Small intestine (tissue), 16 donors: ENCODE measurements at places on chromosomes 4 and X. TPM values are rescaled to one million over a fixed set of nuclear protein-coding genes. Genes with fewer than 3 reads are reported as not detected.

DNA sequence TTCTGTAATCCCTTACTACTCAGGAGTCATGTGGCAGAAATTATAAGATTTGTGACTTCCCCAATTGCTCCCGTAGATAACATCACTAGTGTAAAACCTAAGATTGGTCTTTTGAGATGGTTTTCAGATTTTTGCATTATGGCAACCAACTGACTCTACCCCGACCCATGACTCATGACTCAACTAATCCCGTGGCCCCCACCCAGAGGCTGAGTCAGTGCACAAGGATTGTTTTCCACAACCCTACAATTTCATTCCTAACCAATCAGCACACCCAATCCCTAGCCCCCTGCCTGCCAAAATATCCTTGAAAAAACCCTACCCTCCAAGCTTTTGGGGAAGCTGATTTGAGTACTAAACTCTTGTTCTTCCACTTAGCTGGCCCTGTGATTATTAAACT, 109.4 kb upstream of the FAM9C start:
- H3K4me3 ChIP-seq = no peak overlapping the region
- H3K36me3 ChIP-seq = no peaks in the 10 kb centered on the region
- peaks cover 6% of the 10 kb centered on the region for H3K4me1 ChIP-seq
- no peak for DNase-seq
- no peaks in the 10 kb centered on the region for H3K27me3 ChIP-seq
- H3K27ac ChIP-seq = no peak overlapping the region

Gene RIPPLY1
- polyA plus RNA-seq = 0.40 TPM

Gene CCDC158
- not detected for polyA plus RNA-seq

DNA sequence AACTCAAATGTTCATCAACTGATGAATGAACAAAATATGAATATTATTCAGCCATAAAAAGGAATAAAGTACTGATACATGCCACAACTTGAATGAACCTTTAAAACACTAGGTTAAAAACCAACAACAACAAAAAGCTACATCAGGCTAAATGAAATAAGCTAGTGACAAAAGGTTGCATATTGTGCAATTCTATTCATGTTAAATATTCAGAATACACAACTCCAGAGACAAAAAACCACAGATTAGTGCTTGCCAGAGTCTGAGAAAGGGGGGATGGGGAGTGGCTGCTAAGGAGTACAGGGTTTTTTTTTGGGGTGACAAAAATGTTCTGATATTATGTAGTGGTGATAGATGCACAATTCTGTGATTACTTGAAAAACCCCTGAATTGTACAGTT, 58.5 kb downstream of the HAUS3 start:
- H3K4me3 ChIP-seq = no peak overlapping the region
- DNase-seq = no peak
- no peaks in the 10 kb centered on the region for H3K4me1 ChIP-seq
- no peak overlapping the region for H3K27ac ChIP-seq

Gene PCDH19
- not detected for polyA plus RNA-seq

Gene SH3TC1
- polyA plus RNA-seq = 0.45 TPM

DNA sequence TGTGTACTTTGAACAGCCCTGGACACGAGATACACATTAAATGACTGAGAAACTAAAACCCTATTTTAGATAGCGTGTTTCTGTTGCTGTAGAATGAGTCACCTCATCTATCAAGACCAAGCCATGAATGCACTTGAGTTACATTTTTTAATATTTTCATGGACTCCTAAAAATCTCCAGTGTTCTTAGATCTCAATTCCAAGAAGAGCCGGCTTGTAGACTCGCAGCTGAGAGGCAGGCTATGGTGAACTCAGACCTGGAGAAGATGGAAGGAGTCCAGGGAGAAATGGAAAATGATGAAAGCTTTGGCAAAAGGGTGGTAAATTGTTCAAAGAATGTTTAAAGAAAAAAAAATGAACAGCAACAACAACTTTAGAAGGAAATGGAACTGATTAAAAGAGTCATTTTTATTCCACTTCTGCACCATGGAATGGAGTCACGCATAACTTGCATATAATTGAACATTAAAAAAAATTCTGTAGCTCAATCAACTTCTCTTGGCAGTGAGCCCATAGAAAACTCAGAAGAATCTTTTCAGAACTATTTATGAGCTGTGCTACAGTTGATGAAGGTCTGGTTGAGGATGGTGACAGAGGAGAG, 129.8 kb downstream of the MXRA5 start:
- DNase-seq = no peak
- no peak overlapping the region for H3K27ac ChIP-seq
- H3K36me3 ChIP-seq = no peaks in the 10 kb centered on the region
- H3K4me3 ChIP-seq = no peak overlapping the region
- no peaks in the 10 kb centered on the region for H3K4me1 ChIP-seq

DNA sequence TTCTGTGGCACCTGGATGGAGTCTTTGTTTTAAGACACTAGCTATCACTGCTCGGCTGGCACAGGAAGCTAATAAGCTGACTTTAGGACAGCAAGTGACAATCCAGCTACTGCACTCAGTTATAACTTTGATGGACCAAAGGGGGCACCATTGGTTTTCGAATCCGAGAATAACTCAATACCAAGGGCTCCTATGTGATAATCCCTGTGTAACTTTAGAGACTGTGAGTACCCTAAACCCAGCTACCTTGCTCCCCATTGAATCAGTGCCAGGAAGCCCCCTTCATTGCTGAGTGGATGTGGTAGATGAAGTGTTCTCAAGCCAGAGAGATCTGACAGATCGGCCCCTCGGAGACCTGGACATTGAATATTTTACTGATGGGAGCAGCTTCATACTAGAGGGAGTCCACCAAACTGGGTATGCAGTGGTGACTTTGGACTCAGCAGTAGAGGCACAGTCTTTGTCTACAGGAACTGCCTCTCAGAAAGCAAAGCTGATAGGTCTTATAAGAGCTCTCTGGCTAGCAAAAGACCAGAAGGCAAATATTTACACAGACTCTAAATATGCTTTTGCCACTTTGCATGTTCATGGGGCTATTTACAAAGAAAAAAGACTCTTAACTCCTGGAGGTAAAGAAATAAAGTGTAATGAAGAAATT, 35.5 kb upstream of the UGT2B7 start:
- H3K36me3 ChIP-seq = no peaks in the 10 kb centered on the region
- no peak overlapping the region for H3K4me3 ChIP-seq
- H3K4me1 ChIP-seq = peaks cover 11% of the 10 kb centered on the region
- H3K27ac ChIP-seq = no peak overlapping the region
- H3K27me3 ChIP-seq = no peaks in the 10 kb centered on the region

Gene BEX4
- polyA plus RNA-seq = 5.6 TPM

GRCh38 chr4:76955182-76955581, 5.6 kb downstream of the SEPTIN11 start:
- no peak overlapping the region for H3K27ac ChIP-seq
- no peaks in the 10 kb centered on the region for H3K27me3 ChIP-seq
- DNase-seq = no peak

- no peak overlapping the region for H3K27ac ChIP-seq
- H3K4me1 ChIP-seq = no peaks in the 10 kb centered on the region
- no peak for DNase-seq
- H3K27me3 ChIP-seq = no peaks in the 10 kb centered on the region
Measured at GRCh38 chr4:123696687-123697086, 300.1 kb downstream of the SPRY1 start.

DNA sequence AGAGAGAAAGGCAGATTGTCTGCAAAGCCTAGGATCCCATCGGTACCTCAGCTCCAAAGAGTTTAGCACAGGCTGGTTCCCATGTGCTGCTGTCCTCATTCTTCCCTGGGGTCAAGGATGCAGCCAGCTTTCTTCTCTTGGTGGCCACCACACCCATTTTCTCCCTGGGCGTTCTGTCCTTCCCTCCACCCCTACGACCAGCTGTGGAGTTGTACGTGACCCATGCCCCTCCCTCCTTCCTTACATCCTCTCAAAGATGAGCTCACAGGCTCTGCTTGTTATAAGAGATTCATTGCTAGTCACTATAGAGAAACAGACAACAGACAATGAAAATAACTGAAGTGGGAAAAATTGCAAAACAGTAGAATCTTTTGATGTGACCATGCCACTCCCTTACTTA, 74.0 kb upstream of the KLF3 start:
- DNase-seq = no peak
- H3K27me3 ChIP-seq = no peaks in the 10 kb centered on the region
- H3K36me3 ChIP-seq = no peaks in the 10 kb centered on the region
- H3K27ac ChIP-seq = no peak overlapping the region

- H3K4me3 ChIP-seq = no peak overlapping the region
- no peak overlapping the region for H3K27ac ChIP-seq
Measured at GRCh38 chr4:574346-575161, 1.5 kb downstream of the TMEM271 start.

DNA sequence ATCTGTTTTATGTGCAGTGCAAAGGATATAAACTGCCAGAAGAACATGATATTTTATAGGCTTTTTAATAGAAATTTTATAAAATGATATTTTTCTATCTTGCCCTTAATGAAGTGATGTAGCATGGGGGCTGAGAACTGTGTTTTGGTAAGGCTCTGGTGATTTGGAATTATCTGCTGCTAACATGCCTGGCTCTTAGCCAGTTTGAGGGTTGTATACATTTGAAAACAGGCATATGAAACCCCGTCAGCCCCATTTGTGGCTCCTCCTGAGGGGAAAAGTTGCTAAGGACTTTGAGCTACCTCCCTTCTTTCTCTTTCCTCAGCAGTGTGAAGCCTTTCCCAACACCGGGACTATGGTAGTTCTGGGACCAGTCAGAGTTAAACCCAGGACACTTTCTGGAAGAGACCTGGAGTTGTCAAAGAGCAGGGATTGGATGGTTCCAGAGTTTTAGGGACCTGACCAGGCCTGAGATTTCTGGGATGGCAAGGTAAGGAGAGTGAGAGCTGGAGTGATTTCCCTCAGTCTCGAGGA, 4.7 kb downstream of the SFRP2 start:
- H3K27ac ChIP-seq = no peak overlapping the region
- H3K36me3 ChIP-seq = no peaks in the 10 kb centered on the region

- no peak for DNase-seq
- H3K4me1 ChIP-seq = no peaks in the 10 kb centered on the region
- H3K4me3 ChIP-seq = no peak overlapping the region
- H3K27me3 ChIP-seq = no peaks in the 10 kb centered on the region
- H3K36me3 ChIP-seq = no peaks in the 10 kb centered on the region
Measured at GRCh38 chr4:139501927-139502899, 48.3 kb downstream of the RAB33B start.
